Glutamatergic neuron (in vitro differentiated cells): ENCODE measurements at places on chromosomes 16 and 17. TPM values are rescaled to one million over a fixed set of nuclear protein-coding genes. Genes with fewer than 3 reads are reported as not detected.

The KDM6B gene
- 191 TPM for total RNA-seq

The KCNJ18 gene
- not detected for total RNA-seq

The CNTNAP1 gene
- 44.8 TPM for total RNA-seq

The ELOB gene
- total RNA-seq = 183 TPM

The KRT15 gene
- total RNA-seq = not detected

The TMEM132E gene
- total RNA-seq = 93.6 TPM

The TP53TG3B gene
- total RNA-seq = not detected

The TMEM235 gene
- total RNA-seq = not detected

DNA sequence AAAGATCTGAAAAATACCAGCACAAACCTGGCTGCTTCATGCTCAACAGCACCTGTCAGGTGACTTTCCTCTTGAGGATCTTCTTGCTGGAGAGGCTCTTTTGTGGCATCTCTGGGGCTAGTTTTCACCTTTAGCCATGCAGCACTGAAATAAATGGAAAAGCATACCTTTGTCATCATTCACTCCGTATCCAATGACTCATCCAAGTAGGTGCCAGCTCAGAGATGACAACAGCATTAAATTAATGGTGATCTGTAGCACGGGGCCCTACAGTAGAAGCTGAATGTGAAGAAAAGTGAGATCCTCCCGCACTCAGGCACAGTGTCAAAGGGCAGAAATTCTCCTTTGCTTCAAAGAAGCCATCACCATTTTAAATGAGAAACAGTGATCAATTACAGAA, 32.2 kb downstream of the KIAA0753 start:
- H3K4me1 ChIP-seq = no peaks in the 10 kb centered on the region
- no peaks in the 10 kb centered on the region for H3K36me3 ChIP-seq
- no peaks in the 10 kb centered on the region for H3K27me3 ChIP-seq

DNA sequence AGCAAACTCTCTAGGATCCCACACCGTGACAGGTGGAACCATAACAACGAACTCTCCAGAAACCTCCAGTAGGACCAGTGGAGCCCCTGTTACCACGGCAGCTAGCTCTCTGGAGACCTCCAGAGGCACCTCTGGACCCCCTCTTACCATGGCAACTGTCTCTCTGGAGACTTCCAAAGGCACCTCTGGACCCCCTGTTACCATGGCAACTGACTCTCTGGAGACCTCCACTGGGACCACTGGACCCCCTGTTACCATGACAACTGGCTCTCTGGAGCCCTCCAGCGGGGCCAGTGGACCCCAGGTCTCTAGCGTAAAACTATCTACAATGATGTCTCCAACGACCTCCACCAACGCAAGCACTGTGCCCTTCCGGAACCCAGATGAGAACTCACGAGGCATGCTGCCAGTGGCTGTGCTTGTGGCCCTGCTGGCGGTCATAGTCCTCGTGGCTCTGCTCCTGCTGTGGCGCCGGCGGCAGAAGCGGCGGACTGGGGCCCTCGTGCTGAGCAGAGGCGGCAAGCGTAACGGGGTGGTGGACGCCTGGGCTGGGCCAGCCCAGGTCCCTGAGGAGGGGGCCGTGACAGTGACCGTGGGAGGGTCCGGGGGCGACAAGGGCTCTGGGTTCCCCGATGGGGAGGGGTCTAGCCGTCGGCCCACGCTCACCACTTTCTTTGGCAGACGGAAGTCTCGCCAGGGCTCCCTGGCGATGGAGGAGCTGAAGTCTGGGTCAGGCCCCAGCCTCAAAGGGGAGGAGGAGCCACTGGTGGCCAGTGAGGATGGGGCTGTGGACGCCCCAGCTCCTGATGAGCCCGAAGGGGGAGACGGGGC, 1.3 kb downstream of the SPN start:
- peaks cover 5% of the 10 kb centered on the region for H3K27me3 ChIP-seq
- no peak overlapping the region for H3K27ac ChIP-seq
- DNase-seq = no peak

DNA sequence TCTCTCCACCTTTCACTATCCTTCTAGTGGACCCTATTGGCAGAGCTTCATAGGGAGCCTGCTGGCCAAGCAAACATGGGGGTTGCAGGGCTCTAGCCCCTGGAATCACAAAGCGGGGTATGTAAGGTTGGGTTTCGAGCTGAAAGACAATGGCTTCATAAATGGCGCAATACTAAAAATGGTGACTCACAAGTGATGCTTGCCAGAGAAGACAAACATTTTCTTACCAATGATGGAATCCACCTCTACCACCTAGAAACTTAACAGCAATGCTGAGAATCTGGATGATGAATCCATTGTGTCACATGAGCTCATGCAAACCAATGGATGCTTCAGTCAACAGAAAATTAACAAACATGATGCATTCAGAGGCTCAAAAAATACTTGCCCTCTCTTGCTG, 375.3 kb upstream of the PSMD7 start:
- no peaks in the 10 kb centered on the region for H3K27me3 ChIP-seq
- no peak overlapping the region for H3K27ac ChIP-seq
- H3K36me3 ChIP-seq = no peaks in the 10 kb centered on the region
- H3K4me1 ChIP-seq = peaks cover 9% of the 10 kb centered on the region
- DNase-seq = no peak

- peaks cover 2% of the 10 kb centered on the region for H3K4me1 ChIP-seq
- peaks cover 6% of the 10 kb centered on the region for H3K27me3 ChIP-seq
- DNase-seq = peak; percentile 91
- no peak overlapping the region for H3K4me3 ChIP-seq
Observed at GRCh38 chr17:80426671-80427326, 11.8 kb downstream of the ENDOV start.

GRCh38 chr17:19569785-19570543, 36.3 kb downstream of the SLC47A1 start:
- no peak overlapping the region for H3K27ac ChIP-seq
- H3K27me3 ChIP-seq = no peaks in the 10 kb centered on the region
- no peak overlapping the region for H3K4me3 ChIP-seq
- no peak for DNase-seq

DNA sequence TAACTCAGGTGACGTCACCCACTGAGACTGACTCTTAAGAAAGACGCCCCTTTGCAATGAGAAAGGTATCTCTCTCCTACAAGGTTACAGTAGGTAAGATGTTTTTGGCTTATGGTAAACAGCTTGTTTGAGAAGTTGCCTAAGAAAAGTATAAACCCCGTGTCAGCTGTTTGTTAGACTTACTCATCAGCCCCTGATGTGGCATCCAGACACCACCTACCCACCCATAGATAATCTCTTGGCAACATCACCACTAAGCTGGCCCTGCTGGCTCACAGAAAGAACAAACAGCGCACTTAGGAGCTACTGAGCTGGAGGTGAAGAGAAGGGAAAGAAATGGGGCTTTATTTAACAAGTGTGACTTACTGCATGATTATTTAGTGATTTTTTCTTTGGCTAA, 121.0 kb downstream of the PARN start:
- H3K27me3 ChIP-seq = no peaks in the 10 kb centered on the region
- no peak overlapping the region for H3K27ac ChIP-seq
- no peaks in the 10 kb centered on the region for H3K4me1 ChIP-seq
- no peak overlapping the region for H3K4me3 ChIP-seq

DNA sequence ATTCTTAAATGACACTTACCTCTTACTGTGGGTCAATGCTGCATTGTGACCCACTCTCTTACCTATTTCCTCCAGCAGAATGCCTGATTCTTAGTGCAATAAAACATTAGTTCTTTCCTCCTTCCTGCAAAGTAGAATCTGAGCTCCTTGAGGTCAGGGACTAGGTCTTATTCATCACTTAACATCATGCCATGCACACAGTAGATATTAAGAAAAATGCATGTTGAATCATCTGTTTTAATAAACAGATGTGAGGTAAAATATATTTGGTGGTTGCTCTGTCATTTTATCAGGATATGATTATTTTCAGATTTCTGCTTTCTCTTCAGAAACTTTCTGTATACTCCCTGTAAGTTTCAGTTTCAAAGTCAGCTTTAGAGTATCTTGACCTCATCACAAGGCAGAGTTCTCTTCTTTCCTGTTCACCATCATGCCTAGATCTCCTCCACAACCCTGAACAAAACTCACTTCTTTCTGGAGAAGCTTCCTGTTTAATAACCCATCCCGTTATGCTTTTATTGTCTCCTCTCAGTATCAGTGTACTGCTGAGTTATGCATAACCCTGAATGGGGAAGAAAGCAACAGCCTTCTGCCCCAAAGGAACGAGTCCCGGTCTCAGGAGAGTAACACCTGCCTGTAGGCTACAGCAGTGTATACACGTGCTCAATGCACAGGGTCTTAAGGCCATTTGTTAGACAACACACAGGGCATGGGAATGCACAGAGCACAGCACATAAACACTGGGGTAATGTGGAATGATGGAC, 30.3 kb upstream of the SUPT4H1 start:
- H3K27ac ChIP-seq = no peak overlapping the region
- H3K27me3 ChIP-seq = no peaks in the 10 kb centered on the region
- peaks cover 5% of the 10 kb centered on the region for H3K4me1 ChIP-seq
- H3K36me3 ChIP-seq = no peaks in the 10 kb centered on the region
- no peak for DNase-seq

- no peak for DNase-seq
- no peak overlapping the region for H3K4me3 ChIP-seq
- H3K27ac ChIP-seq = no peak overlapping the region
- peaks cover 30% of the 10 kb centered on the region for H3K4me1 ChIP-seq
- H3K27me3 ChIP-seq = peaks cover 5% of the 10 kb centered on the region
Observed at GRCh38 chr16:15538507-15538906, 104.1 kb downstream of the BMERB1 start.

DNA sequence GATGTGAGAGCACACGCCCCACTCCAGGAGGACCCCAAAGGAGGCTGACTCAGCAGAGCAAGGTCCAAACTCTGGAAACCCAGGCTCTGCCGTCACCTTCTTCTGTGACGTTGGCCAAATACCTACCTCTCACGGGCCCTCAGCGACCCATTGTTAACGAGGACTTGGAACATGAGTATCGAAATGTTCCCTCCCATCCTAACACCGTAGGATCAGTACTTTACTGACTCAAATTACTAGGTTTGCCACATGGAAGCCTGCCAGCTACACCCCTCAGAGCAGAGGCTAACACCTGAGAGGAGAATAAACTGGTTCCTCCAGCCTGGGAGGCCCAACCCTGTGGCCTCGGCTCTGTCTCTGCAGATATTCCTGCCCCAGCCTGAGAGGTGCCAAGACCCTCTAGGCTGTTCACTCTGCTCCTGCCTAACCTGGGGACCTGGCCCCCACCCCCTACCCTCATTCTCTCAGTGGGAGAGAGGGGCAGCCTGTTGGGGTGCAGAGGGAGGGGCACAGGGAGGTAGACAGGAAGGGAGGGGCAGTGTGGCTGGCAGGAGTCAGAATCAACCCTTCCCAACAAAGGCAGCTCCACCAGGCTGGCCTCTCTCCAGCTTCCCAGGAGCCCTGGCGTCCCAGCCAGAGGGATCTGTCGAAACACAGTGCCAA, 4.4 kb downstream of the PITPNM3 start:
- H3K27ac ChIP-seq = no peak overlapping the region
- no peak for DNase-seq
- H3K4me3 ChIP-seq = no peak overlapping the region

GRCh38 chr17:17722081-17722905, 41.0 kb downstream of the RAI1 start:
- peak overlapping the region; percentile 94 for H3K4me3 ChIP-seq
- H3K27me3 ChIP-seq = peaks cover 30% of the 10 kb centered on the region
- peaks cover 36% of the 10 kb centered on the region for H3K4me1 ChIP-seq

DNA sequence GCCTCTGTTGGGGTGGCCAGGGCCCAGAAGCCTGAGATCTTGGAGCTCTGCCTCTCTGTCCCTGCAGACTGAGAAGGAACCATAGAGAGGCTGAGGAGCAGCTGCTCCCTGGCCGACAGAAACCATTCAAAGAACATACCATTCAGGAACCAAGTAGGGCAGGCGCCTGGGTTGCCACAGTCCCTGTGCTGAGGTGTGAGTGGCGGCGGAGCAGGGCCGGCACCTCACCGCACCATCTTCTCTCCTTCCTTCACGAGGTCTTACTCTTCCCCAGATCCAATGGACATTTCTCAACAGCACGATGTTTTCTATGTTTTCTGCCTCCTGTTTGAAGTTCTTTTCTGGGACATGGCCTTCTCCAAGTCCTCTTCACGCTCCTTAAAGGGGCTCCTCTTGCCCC, 22.8 kb upstream of the ALOX15 start:
- no peaks in the 10 kb centered on the region for H3K4me1 ChIP-seq
- H3K36me3 ChIP-seq = no peaks in the 10 kb centered on the region
- DNase-seq = no peak
- H3K4me3 ChIP-seq = no peak overlapping the region
- H3K27me3 ChIP-seq = peaks cover 7% of the 10 kb centered on the region

GRCh38 chr17:75891022-75891604, 5.6 kb downstream of the TRIM65 start:
- H3K27ac ChIP-seq = no peak overlapping the region
- H3K4me1 ChIP-seq = peaks cover 19% of the 10 kb centered on the region
- H3K27me3 ChIP-seq = peaks cover 20% of the 10 kb centered on the region

DNA sequence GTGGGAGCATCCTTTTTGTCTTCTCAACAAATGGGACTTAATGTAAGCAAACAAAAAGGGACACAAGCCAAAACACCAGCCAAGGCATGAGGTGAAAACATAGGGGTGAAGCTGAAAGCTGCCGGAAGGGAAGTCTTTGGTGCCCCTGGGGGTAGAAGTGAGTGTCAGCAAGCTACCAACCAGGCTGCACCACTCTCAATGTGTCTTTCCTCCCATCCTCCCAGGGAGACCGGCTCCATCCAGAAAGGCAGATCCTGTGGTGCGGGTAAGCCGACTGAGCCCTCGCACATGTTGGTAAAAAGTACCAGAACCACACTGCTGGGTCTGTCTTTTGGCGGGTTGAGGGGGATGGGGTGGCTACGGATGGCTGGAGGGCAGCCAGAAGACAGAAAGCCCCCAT, 52.0 kb upstream of the SREBF1 start:
- H3K27ac ChIP-seq = peak overlapping the region; percentile 33
- peaks cover 50% of the 10 kb centered on the region for H3K4me1 ChIP-seq
- no peak overlapping the region for H3K4me3 ChIP-seq
- H3K36me3 ChIP-seq = peaks cover 5% of the 10 kb centered on the region
- DNase-seq = no peak
- H3K27me3 ChIP-seq = peaks cover 13% of the 10 kb centered on the region

- H3K4me3 ChIP-seq = no peak overlapping the region
- H3K4me1 ChIP-seq = no peaks in the 10 kb centered on the region
- H3K36me3 ChIP-seq = peaks cover 3% of the 10 kb centered on the region
- H3K27ac ChIP-seq = no peak overlapping the region
- no peak for DNase-seq
Observed at GRCh38 chr17:22671110-22671509, 978.8 kb downstream of the KCNJ18 start.

- no peak overlapping the region for H3K27ac ChIP-seq
- DNase-seq = peak; percentile 36
- H3K27me3 ChIP-seq = peaks cover 25% of the 10 kb centered on the region
- H3K4me3 ChIP-seq = peak overlapping the region; percentile 81
Observed at GRCh38 chr16:55656691-55657092, 904 bp downstream of the SLC6A2 start.
